ENCODE measurements at places on chromosomes 12 and 14.

DNA sequence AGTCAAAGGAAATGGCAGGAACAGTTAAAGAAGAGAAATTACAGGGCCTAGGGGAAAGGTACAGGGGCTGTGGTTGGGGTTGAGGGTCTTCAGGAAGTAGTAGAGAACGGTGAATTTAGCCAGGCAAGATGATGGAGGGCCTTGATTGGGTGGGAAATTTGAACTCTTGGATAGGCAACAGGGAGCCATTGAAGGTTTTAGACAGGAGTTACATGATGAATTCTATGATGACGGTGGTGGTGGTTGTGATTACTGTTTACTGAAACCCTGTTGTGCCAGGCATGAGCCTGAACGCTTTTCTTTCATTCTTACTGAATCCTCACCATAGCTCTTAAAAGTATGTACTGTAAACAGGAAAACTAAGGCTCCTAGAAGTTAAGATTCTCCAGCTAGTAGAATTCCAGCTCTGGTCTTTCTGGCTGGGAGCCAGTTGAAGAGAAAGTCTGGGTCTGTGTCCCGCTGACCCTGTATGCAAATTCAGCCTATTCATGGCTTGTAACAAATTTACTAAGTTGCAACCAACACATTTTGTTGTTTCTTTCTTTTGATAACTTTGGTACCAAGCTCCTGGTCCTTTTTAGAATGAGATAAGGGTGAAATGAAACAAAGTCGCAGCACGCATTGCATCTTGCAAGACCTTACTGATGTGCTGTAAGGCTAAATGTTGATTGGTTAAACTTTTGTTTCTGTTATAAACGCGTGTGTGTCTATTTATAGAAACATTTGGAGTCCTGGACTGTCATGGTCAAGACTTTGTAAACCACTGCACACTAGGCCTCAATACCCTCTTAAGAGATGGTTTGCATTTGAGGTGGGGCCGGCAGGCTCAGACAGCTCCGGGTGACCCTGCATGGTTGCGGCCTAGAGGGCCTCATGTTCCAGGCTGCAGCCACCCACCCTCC lies 6.0 kb downstream of the ORAI1 start:
- no peak for DNase-seq

GRCh38 chr14:68813318-68813838 lies 20.5 kb upstream of the ZFP36L1 start:
- DNase-seq = no peak

DNA sequence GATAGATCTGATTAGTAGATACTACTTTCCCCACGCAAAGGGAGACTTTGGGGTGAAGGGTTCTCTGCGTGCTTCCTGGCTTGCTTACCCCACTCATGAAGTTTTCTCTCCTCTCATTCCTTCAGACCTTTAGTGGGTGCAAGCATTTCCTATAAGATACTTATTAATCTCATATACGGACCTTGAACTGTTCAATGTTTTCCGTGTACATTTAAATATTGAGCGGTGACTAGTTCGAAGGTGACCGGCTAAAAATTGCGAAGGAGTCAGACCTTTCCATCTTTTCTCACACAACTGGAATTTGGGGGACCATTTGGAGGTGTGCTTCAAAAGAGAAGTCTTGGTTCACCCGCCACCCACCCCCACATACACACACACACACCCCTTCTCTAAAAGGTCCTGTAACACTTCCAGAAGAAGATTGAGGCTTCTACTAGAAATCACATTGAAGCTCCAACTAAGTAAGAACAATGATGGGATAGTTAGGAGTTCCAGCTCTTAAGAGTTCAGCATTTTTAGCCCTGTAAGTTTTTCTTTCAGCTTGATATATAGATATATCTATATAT lies 6.1 kb upstream of the FOXG1 start:
- DNase-seq = no peak

GRCh38 chr12:68805592-68806120 lies 2.3 kb upstream of the MDM2 start:
- no peak for DNase-seq

- DNase-seq = no peak
Observed at GRCh38 chr12:76444408-76444984, 96.3 kb upstream of the BBS10 start.

- DNase-seq = no peak
Observed at GRCh38 chr12:89047856-89048418, 304.4 kb downstream of the DUSP6 start.

DNA sequence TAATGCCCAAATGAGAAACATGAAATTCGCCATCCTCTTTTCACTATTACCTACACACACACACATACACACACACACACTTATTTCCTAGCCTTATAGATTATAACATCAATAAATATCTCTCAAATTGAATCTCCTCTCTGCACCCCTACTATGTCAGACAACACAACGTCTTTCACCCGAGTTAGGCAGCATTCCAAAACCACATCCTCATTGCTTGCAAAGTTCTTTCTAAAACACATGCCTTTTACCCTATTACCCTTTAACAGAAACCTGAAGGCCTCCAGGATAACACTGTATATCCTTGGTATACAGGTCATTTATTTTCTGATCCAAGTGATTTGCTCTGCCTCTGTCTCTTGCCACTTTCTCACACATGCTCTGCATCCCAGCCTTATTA lies 56.3 kb downstream of the KCNH5 start:
- no peak for DNase-seq

DNA sequence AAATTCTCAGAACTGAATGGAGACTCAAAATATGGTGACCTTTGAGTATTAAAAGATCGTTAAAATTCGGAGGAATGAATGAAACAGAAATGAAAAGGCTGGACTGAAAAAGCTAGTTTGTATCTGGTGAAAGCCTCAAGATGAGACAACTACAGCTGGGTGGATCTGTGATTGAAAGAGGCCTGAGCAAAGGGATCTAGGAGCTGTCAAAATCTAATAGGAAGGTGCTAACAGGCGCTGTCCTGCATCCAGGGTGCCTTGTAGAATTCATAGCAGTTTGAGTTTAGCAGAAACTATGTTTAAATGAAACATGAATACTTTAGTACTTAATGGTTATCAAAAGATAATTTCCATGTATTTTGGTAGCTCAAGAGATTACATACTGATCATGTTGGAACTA lies 2.3 kb downstream of the YY1 start:
- no peak for DNase-seq

GRCh38 chr12:119412811-119413794 lies 78.6 kb downstream of the CCDC60 start:
- DNase-seq = peak; percentile 86

GRCh38 chr12:106987846-106988245 lies 900 bp upstream of the MTERF2 start:
- no peak for DNase-seq

DNA sequence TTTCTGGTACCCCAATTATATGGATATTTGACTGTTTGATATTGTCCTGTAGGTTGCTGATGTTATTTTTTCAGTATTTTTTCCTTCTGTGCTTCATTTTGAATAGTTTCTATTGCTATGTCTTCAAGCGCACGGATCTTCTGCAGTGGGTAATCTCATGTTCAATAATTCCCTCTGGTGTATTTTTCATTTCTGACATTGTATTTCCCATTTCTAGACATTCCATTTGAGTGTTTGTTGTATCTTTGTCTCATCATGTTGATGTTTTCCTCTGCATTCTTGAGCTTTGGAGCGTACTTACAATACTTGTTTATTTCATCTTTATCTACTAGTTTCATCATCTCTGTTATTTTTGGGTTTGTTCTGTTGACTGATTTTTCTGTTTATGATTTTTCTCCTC lies 22.0 kb downstream of the TSPAN9 start:
- no peak for DNase-seq

DNA sequence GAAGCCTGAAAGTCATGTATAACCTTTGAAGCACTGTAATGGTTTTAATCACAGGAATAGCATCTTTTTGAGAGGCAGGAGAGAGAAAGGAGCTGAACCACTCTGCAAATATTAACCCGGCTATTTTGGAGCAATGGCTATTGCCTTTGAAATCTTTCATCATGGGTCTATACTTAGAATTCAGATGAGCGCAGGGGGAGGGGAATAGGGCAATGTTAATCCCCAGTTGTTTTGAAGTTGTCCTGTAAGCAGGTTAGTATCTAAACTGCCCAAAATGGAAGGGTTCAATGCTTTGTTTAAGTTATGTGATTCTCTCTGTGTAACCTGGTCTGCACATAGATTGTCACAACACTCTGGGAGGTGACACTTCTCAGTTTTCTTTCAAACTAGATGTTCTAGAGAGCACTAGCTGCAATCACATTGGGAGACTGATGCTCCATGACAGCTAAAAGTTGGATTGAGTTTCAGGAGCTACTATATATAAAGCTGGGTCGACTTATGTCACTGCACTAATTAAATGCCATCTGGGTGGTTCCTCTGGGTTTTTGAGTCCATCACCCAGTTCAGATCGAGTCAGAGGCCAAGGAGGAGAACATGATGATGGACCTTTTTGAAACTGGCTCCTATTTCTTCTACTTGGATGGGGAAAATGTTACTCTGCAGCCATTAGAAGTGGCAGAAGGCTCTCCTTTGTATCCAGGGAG lies at the start of gene MYF6:
Gene MYF6, plus strand, starts transcription at position 509 of the 704 bp plus-strand sequence. Its CDS starts 86 bp downstream, at position 595.
- no peak for DNase-seq

DNA sequence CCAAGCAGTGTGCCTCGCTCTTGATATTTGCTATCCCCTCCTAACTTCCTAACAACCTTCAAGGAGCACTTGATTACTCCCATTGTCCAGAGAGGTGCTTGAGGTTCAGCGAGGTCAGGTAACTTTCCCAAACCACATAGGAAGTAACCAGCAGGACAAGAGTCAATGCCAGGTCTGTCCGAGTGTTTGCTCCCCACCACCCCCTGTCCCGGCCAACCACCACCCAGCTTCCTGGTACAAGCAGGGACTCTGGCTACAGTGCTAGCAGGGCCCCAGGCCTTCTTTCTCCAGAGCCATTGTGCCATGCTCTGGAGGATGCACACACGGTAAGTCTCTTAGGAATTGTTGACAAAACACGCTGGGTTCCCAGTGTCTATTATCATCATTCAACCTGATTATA lies 49.2 kb downstream of the SYNE3 start:
- DNase-seq = no peak

DNA sequence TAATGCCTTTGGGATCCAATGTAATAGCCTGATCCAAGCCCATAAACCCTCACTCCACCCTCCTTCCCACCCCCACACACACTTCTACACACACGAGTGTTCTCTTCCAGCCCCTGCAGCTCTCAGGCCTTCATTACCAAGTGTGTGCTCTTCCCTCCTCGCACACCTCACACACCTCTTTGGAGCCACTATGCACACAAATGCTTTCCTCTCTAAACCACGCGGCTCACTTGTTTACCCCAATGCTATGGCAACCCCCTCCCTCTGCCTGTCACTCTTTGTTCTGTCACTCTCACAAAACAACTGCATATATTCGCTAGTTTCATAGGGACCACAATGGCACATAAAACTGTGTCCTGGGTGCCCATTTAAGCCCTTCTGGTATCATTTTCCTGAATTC lies 35.1 kb downstream of the PPP2R5E start:
- no peak for DNase-seq

DNA sequence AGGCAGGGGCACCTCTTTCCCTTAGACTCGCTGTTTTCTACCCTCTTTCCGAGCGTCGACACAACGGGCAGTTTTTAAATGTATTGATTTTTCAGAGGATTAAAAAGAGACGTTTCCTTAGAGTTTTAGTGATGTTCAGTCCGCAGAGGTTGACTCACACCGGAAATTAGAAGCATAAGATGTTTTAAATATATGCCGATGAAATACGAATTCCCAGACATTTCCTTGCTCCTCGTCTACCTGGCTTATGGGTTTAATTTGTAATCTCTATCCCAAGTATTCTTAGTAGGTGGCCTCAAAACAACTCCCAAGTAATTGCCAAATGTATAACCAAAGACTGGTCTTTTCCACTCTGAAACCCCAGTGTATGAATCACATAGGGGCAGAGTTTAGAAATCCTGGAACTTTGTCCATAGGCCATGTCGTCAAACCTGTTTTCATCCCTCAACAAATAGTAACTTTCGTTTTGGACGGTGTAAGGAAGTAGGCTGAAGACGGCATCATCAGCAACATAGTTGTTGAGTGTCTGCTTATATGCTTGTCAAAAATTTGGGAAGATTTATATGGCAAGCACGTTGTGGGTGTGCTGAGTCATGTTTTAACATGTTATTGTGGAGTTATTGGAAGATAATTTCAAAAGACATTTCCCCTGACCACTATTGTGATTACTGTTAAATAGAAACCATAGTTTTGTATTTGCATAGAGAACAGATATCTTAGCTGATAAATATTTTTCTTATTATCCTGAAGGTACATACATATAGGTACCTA lies 824 bp downstream of the TBK1 start:
- DNase-seq = no peak

GRCh38 chr12:12901158-12901791 lies 9.9 kb downstream of the GPRC5A start:
- no peak for DNase-seq

DNA sequence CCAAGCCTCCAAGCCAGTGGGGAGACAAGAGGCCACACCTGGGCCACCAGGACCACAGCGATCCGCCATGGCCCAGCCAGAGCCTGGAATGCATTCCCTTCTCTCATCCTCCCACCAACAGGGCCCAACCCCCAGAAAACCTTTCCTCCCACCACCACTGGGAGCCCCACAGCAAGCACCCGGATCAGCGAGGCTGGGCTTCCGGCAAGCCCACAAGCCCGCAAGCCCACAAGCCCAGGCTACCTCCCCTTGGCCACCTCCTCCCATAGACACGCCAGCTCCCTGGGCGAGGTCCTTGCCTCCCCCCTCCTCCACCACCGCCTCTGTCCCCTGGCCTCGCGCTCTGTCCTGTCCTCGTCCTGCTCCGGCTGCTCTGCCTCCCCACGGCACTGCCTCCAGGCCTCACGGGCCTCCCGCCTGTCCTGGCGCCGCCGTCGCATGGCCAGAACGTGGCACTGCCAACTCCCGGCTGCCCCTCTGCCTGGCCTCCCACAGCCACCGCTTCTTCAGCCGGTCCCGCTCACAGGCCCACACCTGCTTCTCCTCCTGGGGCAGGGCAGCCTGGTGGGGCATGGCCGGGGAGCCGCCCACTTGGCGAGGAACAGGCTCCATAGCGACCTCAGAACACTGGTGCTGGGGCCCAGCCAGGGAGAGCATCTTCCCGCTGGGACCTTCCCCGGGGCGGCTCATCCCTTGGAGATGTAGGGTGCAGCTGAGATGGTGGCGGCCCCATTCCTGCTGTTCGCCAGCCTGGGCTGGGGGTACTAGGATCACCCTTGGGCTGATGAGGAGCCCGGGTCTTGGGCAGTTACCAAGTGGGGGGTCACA lies 5.6 kb downstream of the CDK2AP1 start:
- DNase-seq = no peak

GRCh38 chr12:5262885-5263284 lies 169.0 kb upstream of the NTF3 start:
- no peak for DNase-seq

DNA sequence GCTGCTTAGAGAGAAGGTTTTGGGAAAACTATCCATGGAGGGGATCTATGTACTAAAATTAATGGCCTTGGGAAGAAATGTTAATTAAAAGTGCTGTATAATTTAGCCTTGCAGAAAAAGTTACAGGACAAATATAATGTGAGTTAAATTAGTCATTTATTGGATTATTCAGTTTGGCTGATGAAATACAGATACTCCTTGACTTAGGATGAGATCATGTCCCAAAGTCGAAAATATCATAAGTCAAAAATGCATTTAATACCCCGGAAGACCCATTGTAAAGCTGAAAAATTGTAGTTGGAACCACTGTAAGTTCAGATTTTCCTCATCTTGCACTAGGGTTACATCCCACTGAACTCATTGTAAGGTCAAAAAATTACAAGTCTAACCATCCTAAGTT lies 9.7 kb downstream of the RTRAF start:
- DNase-seq = no peak

All from NCI-H524 (cell line).